ENCODE measurements at places on chromosomes 4 and X.

- DNase-seq = no peak
Observed at GRCh38 chr4:41963105-41963504, 18.5 kb upstream of the DCAF4L1 start.

- no peak for DNase-seq
Observed at GRCh38 chrX:2781698-2782097, 29.9 kb downstream of the XG start.

DNA sequence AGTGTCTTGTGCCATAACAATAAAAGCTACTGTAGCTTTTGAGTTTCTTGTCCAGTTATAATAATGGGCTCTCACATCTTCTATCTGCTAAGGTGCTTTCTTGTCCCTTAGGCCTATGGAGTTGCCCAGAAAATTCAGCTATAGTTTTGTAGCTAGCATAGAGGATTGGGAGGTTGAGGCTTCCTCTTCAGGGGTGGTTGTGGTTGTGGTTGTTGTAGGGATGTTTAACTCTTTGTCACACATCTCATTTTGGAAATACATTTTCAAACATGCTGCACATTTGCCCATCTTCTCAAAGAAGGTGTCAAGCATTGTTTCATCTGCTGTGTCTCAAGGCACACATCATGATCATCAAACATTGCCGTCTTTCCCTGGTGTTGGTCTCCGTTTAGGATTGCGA, 65.0 kb downstream of the ATXN3L start:
- no peak for DNase-seq

DNA sequence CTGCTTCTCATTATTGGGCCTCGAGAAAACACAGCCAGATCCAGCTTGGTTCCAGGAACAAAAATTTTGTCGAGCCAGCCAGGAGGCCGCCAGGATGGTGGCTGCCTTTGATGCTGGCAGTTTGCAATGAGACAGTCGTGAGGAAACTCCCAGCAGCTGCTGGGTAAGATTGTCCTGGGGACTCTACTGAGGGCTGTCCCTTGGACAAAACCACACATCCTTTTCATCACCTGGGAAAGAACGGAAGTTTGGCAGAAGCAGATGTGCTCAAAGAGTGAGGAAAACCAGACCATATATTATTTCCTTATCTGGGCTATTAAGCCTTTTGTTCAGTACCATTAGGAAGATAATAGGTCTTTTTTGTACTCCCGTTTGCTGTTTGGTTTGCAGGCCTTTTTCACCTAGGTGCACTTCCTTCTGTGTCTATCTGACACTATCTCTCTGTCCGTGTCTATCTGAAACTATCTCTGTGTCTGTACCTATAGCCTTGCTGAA, 13.4 kb upstream of the PAPSS1 start:
- no peak for DNase-seq

DNA sequence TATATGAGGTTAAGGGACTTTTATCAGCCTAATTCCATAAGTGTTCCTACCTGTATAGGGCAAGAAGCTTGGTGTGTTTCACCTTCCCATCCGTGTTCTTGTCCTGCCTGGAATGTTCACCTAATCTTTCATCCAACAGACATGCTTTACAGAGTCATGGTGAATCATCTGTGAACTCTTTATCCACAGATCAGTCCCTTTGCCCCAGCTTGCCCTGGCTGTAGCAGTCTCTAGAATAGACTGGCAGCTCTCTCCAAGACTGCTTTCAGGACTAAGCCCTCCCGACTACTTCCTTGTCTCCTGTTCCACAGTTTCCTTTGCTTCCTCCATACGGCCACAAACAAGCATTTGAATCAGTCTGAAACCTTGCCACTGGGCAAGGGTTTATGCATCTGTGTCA, 177.9 kb upstream of the IL15 start:
- no peak for DNase-seq

- no peak for DNase-seq
Observed at GRCh38 chr4:159016593-159017024, 86.3 kb upstream of the RAPGEF2 start.

GRCh38 chr4:184097241-184097605, 120.5 kb downstream of the ENPP6 start:
- DNase-seq = no peak

GRCh38 chr4:176492646-176493302, 173.0 kb downstream of the SPCS3 start:
- no peak for DNase-seq

GRCh38 chr4:72387959-72388358, 181.1 kb downstream of the ADAMTS3 start:
- DNase-seq = no peak

DNA sequence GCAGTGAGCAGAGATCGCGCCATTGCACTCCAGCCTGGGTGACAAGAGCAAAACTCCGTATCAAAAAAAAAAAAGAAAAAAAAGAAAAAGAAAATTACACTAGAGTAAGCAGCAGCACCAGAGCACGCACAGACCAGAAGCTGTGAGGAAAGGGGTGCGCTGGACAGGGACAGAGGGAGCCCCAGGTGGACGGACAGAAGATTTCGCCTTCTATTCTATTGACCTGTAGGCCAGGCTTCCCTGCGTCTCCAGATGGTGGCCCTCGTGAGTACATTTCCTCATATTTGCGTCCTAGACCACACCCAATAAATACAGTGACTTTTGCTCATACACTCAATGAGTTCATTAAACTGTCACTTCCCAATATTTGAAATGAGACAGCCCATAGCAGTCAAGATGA, 19.1 kb downstream of the MTNR1A start:
- no peak for DNase-seq

DNA sequence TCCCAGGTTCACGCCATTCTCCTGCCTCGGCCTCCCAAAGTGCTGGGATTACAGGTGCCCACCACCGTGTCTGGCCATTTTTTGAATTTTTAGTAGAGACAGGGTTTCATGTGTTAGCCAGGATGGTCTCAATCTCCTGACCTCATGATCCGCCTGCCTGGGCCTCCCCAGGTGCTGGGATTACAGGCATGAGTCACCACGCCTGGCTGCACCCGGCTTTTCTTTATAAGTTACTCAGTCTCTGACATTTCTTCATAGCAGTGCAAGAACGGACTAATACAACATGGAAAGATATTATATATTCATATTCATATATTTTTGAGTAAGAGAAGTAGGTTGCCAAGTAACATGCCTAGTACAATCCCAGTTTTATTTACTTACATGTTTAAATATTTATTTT, 22.9 kb downstream of the SHROOM3 start:
- no peak for DNase-seq

GRCh38 chrX:10507181-10507580, 113.2 kb downstream of the MID1 start:
- DNase-seq = no peak

DNA sequence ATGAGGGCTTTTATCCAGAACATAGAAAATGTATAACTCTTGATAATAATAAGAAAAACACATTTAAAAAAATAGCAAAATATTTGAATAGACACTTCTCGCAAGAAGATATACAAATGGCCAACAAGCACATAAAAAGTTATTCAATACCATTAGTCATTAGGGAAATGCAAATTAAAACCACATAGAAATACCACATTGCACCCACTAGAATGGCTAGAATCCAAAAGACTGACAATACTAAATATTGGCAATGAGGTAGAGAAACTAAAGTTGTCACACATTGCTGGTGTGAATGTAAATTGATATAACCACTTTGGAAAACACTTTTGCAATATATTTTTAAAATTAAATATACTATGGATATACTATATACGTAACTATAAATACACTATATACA, 754.3 kb upstream of the MAGEB2 start:
- DNase-seq = no peak

DNA sequence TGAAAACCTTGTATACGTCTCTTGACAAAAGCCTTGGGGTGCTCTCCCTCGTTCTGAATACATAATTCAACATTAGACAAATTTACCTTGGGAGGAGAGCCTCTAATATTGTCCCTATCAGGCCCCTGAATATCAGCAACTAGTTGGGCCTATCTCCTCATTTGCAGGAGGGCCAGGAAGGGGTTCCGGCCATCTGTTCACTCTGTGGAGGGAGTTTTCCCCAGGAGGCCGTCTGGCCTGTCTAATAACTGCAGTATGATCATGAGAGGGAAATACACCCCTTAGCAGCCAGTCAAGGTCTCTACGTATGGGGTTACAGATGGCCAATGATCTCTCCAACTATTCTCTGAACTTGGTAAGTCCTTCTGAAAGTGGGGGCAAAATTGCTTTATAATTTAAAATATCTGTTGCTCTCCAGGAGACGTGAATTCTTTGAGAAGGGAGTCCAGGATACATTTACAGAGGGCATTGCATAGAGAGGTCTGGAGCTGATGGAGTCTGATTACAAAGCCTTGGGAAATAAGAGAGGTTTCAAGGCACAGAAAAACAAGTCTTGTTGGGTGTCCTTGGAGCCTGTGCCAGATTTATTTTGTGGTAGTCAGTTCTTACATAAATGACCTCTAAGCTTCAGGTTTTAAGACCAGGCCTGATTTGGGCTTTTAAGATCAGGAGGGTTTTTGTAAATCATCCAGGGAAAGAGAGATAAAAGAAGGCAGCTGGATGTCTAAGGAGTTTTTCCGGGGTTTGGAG, 48.2 kb upstream of the UXT start:
- no peak for DNase-seq

- no peak for DNase-seq
Observed at GRCh38 chr4:113384600-113384999, 335.1 kb downstream of the ANK2 start.

DNA sequence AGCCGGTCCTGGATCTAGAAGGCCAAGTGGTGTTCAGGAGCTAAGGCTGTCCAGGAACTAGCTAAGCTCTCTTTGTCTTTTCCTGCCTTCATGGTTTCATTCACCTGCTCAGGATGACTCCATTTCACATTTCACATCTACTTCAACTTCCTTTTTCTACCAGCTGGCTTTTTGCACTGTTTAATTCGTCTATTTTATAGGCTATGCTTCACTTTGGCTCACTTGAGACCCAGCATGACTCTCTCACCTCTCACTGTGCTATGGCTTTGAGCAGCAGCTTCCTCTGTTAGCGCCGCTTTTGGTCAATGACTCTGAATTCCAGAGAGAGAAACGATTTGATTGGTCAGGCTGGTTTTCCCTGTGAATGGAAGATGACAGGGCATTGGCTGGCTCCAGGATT, 213.5 kb upstream of the CLNK start:
- no peak for DNase-seq

DNA sequence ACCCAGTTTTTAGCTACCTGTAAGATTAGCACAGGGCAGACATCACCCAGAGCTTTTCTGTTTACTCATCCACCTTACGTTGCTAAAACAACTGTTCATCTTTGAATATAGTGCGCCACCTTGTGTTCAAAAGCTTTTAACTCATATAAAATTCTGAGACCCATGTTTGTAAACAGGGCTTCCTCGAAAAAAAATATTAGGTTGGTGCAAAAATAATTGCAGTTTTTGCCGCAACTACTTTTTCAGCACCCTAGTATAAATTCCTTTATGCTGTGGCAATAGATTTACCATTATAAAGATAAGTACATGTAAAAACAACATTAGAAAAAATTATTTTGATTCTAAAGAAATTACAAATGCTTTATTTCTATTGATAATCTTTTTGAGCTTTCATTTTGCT, 147.9 kb downstream of the LRBA start:
- no peak for DNase-seq
